ENCODE measurements at places on chromosomes 5 and 9.

- DNase-seq: no peak
These were observed 22.8 kb upstream of the C9orf40 start for GRCh38 chr9:74975538-74975937.

DNA sequence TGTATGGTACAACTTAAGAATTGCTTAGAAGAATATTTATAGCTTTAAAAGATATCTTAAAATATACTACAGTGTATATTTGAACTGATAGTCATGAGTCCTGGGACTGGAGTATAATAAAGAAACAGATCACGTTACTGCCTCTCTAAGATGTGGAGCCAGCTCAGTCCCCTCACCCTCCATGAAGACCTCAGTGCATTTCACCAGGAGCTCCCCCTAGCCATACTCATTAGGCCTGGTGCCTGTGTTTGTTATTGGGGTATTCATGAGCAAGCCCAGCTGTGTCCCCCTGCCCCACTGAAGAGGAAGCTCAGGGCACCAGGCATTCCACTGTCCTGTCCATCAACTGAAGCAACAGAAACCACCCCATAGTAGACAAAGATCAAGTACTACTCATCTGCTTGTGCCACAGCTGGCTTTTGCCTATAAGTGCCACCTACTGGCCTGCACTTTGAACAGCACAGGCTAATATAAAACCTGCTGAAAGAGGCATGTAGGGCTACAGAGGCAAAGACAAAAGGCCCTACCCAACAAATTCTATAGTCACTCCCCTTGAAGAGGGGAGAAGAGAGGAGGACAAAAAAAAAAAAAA lies 850.2 kb upstream of the NUDT12 start:
- peak; percentile 46 for DNase-seq

GRCh38 chr9:91029650-91030361 lies 228.2 kb downstream of the SYK start:
- DNase-seq: no peak

DNA sequence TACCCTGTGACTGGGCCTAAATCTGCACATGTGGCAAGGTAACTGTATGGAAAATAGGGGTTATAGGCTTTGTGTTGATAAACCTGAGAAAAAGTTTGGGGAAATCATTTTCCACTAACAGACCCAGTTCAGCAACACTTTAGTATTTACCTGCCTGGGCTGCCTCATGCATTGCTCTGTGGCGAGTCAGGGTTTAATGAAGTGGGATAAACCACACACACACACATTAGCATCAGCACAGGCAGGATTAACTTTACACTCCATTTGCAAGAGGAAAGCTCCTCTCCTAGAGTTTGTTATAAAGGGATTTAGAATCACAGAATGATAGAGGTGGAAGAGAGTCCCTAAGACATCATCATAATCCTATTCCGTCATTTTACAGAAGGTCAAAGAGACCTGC lies 20.0 kb upstream of the ZCCHC7 start:
- DNase-seq: no peak

DNA sequence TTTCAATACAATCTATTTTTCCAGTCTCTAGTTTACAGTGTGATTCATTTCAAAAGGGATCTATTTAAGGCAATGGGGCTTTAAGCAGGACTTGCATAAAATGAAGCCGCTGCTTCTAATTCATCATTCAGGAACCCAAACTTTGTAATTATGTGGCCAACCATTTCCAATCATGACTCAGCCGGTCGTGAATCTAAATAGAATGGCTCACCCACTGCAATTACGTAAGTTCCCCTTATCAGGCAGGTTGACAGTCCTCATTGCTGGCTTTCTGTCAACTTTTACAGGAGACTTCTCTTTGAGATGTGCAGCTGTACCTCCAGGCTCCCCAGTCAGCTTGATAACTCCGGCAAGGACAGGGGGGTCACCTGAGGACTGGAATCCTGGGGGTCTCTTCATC lies 152.8 kb upstream of the DAP start:
- DNase-seq: peak; percentile 95

GRCh38 chr5:170655476-170655875 lies 128.0 kb upstream of the GABRP start:
- no peak for DNase-seq

- no peak for DNase-seq
These were observed 22.4 kb upstream of the TNFAIP8 start for GRCh38 chr5:119333421-119333851.

Measured in NB4 (cell line).